ENCODE measurements at places on chromosomes 2 and 18. TPM values are rescaled to one million over a fixed set of nuclear protein-coding genes. Genes with fewer than 3 reads are reported as not detected.

- no peak for DNase-seq
- H3K4me1 ChIP-seq, result no peaks in the 10 kb centered on the region
- no peaks in the 10 kb centered on the region for H3K36me3 ChIP-seq
- no peaks in the 10 kb centered on the region for H3K27me3 ChIP-seq
- no peak overlapping the region for H3K4me3 ChIP-seq
- H3K27ac ChIP-seq, result no peak overlapping the region
Measured at GRCh38 chr2:146852661-146853060, 992.2 kb upstream of the ACVR2A start.

Gene HDAC4
- 91.6 TPM for total RNA-seq

DNA sequence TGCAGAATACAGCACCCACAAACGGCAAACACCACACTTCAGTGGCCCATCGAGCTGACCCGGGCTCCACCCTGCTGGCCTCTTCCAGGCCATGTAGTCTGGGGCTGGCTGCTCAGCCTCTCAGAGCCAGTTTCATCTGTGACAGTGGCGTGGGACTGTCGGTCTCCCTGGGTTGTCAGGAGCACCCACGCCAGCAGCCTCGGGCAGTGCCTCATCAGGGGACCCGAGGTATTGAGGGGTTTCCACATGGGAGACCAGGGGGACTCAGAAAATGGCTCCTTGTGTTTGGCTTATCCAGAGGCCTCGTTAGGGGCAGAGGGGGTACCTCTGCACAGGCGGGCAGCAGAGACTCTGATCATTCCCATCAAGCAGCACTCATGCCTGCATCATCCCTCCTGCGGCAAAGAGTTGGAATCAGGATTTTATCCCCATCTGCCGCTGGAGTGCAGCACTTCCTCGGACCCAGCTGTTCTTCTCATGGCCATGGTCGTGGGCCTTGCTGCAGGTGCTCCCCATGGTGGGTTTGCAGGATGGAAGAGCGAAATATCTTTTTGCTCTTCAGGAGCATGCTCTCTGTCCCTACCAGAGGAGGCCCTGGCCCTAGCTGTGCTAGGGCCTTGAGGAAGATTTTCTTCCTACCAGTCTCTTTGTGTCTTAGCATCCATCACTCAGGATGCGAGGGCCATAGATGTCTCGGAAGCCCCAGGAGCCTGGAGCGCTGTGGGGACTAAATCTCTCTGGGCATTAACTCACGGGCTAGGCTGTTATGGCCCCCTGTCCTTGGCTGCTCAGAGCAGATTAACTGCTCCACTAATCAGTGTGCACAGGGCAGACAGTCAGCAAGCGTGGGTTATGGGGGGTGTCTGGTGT is 100.8 kb downstream of the CLIP4 start:
- no peak overlapping the region for H3K27ac ChIP-seq
- H3K4me1 ChIP-seq, result peaks cover 3% of the 10 kb centered on the region

Gene TMEM247
- total RNA-seq, result not detected

DNA sequence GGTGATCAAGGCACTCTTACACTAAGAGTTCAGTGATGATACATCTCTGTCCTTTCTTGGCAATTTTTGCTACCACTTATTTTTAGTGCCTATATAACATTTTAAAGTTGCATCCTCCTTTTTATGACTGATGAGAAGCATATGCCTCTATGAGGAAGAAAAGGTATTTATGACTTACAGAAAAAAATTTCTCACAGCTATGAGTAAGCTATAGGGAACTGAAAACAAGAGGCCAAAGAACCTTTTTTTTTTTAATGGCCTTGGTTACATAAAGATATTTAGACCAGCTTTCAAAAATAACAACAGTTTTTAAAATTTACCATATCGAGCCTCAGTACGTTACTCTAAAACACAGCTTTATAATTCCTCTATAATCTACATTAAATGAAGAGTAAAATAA is 21.3 kb downstream of the MBD5 start:
- H3K4me3 ChIP-seq, result no peak overlapping the region
- no peaks in the 10 kb centered on the region for H3K4me1 ChIP-seq
- H3K27ac ChIP-seq, result no peak overlapping the region

Gene REG3A
- not detected for total RNA-seq

Gene LYG2
- total RNA-seq, result not detected

DNA sequence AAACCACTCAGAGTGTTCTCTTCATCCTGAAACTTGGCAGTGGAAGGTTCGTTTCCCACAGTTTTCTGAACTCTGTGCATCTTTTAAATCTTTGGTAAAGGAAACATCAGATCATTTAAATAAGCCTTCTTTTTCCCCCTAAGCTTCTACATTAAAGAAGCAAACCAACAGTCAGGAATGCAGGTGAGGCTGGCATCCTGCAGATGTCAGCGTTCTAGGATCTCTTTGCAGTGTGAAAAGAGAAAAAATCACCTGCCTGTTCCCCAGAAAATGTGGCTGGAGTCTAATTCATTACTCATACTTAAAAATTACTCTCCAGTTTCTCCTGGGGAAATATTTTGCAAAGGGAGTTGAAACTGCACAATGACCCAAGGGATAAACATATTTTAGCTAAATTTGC is 64.5 kb upstream of the ZCCHC2 start:
- no peak for DNase-seq
- no peak overlapping the region for H3K4me3 ChIP-seq
- H3K27ac ChIP-seq, result no peak overlapping the region
- no peaks in the 10 kb centered on the region for H3K36me3 ChIP-seq
- no peaks in the 10 kb centered on the region for H3K4me1 ChIP-seq

Gene PASK
- total RNA-seq, result 27.5 TPM

- no peak overlapping the region for H3K27ac ChIP-seq
- H3K4me1 ChIP-seq, result no peaks in the 10 kb centered on the region
- DNase-seq, result no peak
- H3K27me3 ChIP-seq, result no peaks in the 10 kb centered on the region
- no peak overlapping the region for H3K4me3 ChIP-seq
Measured at GRCh38 chr2:1681323-1682180, 62.8 kb downstream of the PXDN start.

- no peak overlapping the region for H3K27ac ChIP-seq
- H3K36me3 ChIP-seq, result no peaks in the 10 kb centered on the region
- DNase-seq, result no peak
- no peaks in the 10 kb centered on the region for H3K27me3 ChIP-seq
- H3K4me3 ChIP-seq, result no peak overlapping the region
Measured at GRCh38 chr2:99692785-99693184, 203.0 kb upstream of the REV1 start.

- H3K4me3 ChIP-seq, result no peak overlapping the region
- peak overlapping the region; percentile 2 for H3K27ac ChIP-seq
- no peaks in the 10 kb centered on the region for H3K36me3 ChIP-seq
Measured at GRCh38 chr2:226211439-226211838, 588.2 kb downstream of the IRS1 start.

- H3K36me3 ChIP-seq, result no peaks in the 10 kb centered on the region
- no peaks in the 10 kb centered on the region for H3K4me1 ChIP-seq
- no peak overlapping the region for H3K27ac ChIP-seq
- no peak for DNase-seq
Measured at GRCh38 chr2:177478907-177479306, 86.3 kb downstream of the AGPS start.

GRCh38 chr2:10266133-10266620 is 36.5 kb upstream of the HPCAL1 start:
- H3K4me3 ChIP-seq, result no peak overlapping the region
- H3K27me3 ChIP-seq, result no peaks in the 10 kb centered on the region
- no peak overlapping the region for H3K27ac ChIP-seq
- no peaks in the 10 kb centered on the region for H3K4me1 ChIP-seq

Gene DYNAP
- not detected for total RNA-seq

DNA sequence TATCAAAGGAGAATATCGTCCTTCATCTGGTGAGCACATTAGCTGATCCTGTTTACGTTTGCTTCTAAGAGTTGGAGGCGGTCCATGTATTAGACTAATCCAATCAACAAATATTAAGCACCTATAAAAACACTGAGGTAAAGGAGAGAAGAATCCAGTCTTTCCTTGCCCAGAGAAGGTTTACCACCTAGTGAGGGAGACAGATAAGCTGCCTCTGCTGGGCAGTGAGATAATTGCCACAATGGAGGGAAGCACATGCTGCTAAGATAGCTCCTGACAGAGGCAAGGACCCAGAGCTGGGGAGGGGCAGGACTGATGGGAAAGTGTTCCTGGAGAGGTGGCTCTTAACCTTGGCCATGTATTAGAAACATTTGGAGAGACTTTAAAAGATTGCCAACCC is 36.7 kb upstream of the ST8SIA5 start:
- H3K27me3 ChIP-seq, result no peaks in the 10 kb centered on the region
- H3K4me1 ChIP-seq, result no peaks in the 10 kb centered on the region
- DNase-seq, result no peak

DNA sequence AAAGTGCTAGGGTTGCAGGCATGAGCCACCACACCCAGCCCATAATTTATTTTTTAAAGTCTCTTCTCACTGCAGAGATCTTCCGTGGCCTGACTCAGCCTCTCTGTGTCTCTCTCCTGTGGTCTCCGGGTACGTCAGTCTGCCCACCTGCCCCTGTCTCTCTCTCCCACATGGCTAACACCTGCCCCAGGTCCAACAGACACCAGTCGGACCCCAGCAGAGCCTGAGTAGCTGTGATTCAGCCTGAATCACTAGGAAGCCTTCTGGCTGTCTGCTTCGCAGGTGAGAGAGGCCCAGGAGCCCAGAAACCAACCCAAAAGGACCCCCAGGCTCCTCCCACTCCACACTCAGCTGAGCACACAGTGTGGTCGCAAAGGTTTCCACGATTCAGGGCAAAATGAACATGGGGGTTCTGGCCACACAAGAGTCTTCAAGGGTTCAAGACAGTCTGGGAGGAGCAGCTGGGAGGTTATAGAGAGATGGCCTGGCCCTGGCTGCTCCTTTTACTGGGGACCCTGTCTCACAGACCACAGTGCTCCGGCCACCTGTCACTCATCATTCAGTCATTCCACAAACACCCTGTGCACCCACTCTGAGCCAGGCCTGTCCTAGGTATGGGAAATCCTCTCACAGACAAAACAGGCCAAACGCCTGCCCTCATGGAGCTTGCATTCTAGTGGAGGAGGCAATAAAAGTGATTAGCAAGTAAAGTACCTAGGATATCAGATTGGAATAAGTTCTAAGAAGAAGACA is 8.6 kb downstream of the RUFY4 start:
- DNase-seq, result no peak
- no peak overlapping the region for H3K27ac ChIP-seq
- H3K4me3 ChIP-seq, result no peak overlapping the region
- H3K4me1 ChIP-seq, result no peaks in the 10 kb centered on the region
- H3K36me3 ChIP-seq, result no peaks in the 10 kb centered on the region
- no peaks in the 10 kb centered on the region for H3K27me3 ChIP-seq

GRCh38 chr2:52369178-52369577 is 1337.2 kb upstream of the NRXN1 start:
- no peak for DNase-seq
- H3K27me3 ChIP-seq, result no peaks in the 10 kb centered on the region
- no peak overlapping the region for H3K27ac ChIP-seq

DNA sequence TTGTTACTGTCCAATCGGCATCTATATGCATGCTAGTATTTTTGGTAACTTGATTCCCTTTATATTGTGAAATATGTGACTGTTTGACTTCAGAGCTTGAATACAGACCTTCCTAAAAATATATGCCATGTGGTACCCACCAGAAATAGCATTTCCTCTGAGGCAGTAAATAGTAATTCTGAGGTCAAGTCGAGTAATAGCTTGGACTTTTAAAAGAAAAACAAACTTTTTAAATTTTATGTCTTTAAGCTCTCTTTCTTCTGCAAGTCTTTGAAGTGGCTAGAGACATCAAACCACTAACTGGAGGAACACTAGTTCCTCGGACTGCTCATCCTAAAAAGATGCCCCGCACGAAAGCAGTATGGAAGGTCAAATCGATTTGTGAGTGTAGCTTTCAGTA is 396.8 kb upstream of the SLC14A2 start:
- H3K4me3 ChIP-seq, result no peak overlapping the region
- no peak for DNase-seq
- no peak overlapping the region for H3K27ac ChIP-seq
- no peaks in the 10 kb centered on the region for H3K4me1 ChIP-seq

Gene GKN2
- not detected for total RNA-seq

DNA sequence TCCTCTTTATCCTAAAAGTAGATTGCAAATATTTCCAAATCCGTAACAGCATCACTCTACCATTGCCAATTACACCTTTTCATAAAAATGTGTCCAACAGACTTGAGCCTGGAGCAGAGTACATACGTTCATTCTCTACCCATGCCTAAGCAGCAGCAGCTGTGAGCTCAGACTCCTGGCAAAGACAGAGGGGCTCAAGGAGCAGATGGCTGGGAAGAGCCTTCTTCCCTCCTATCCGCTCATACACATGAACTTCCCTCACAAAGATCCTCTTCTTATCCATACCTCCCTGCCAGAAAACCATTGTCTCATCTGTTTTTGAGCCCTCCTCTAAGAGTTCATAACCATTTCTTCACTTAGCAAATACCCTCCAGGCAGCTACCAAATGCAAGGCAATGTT is 164.3 kb upstream of the ARL4C start:
- H3K27ac ChIP-seq, result no peak overlapping the region
- no peaks in the 10 kb centered on the region for H3K27me3 ChIP-seq
- no peak overlapping the region for H3K4me3 ChIP-seq
- no peaks in the 10 kb centered on the region for H3K36me3 ChIP-seq
- no peak for DNase-seq
